ENCODE measurements at places on chromosomes 5 and 9. TPM values are rescaled to one million over a fixed set of nuclear protein-coding genes. Genes with fewer than 3 reads are reported as not detected.

The LURAP1L gene
- total RNA-seq = 25.2 TPM

The AK8 gene
- total RNA-seq = 0.98 TPM

The FOXD4L6 gene
- not detected for total RNA-seq

The DND1 gene
- 2.5 TPM for total RNA-seq

The INSL6 gene
- total RNA-seq = not detected

The HMCN2 gene
- total RNA-seq = 1.8 TPM

The IFNA21 gene
- total RNA-seq = not detected

The NFIB gene
- total RNA-seq = 116 TPM

- DNase-seq = no peak
Measured at GRCh38 chr5:76838481-76839261, 11.1 kb upstream of the S100Z start.

- no peak for DNase-seq
Measured at GRCh38 chr5:105639068-105639467, 2031.7 kb downstream of the EFNA5 start.

GRCh38 chr9:68800836-68801235, 95.8 kb downstream of the PIP5K1B start:
- no peak for DNase-seq

- no peak for DNase-seq
Measured at GRCh38 chr5:171162596-171162995, 146.5 kb upstream of the TLX3 start.

- no peak for DNase-seq
Measured at GRCh38 chr9:71112866-71113265, 8.6 kb downstream of the TRPM3 start.

DNA sequence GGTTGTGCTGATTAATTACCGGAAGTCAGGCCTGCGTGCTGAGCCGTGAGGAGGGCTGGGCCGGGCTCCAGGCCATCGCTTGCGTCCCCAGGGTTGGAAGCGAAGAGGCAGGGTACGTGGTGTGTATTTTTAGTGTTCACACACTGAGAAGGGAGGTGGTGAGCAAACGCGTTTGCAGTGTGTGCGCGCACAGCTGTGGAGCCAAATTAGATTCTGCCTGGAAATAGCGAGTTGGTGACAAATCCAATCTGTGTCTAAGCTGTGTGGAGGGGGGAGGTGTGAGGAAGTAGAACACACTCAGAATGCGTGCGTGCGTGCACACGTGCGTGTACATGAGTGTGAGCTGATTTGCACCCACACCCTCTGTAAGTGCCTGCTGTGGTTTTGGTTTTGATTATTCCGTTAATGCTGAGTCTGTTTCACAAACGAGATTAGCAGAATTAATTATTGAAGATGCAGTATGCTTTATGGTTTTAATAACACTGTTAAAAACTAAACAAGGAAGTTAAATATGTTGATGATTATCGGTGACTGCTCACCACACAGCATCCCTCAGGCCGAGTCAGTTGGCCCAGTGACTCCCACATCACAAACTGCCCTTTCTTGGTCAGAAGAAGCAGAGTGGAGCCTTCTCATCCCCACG, 111.8 kb upstream of the FCN2 start:
- DNase-seq = no peak

DNA sequence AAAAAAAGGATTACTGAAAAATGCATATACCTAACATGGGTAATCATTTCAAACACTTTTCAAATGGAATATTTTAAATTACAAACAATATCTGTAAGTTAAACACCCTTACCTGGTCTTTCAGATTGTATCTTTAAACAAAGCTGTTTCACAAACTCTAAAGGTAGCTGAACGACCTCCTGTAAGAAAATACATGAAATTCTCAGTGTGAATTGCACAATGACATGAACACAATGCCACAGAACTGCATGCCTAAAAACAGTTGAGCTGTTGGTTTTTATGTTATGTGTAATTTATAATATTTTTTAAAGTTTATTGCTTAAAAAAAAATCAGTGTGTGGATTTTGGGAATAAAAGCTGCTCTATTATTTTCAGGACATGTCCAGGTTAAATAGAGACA, 17.5 kb downstream of the IPPK start:
- no peak for DNase-seq
